ENCODE measurements at places on chromosomes 3 and 15. TPM values are rescaled to one million over a fixed set of nuclear protein-coding genes. Genes with fewer than 3 reads are reported as not detected.

PLCB2 gene
- 1.5 TPM for total RNA-seq

PLA2G4E gene
- total RNA-seq, result not detected

OSBPL10 gene
- total RNA-seq, result 37.1 TPM

LXN gene
- 119 TPM for total RNA-seq

TRPM1 gene
- total RNA-seq, result not detected

C3orf49 gene
- not detected for total RNA-seq

SLC2A2 gene
- not detected for total RNA-seq

CLRN1 gene
- not detected for total RNA-seq

PRR20G gene
- not detected for total RNA-seq

COLQ gene
- total RNA-seq, result 2.3 TPM

ATP13A5 gene
- not detected for total RNA-seq

ABHD17C gene
- total RNA-seq, result 8.2 TPM

Measured in endothelial cell of umbilical vein (primary cell).